NCI-H1092 (cell line): ENCODE measurements at places on chromosomes 16 and 17.
A peak's percentile ranks its signal among the peaks of the same experiment; 100 is the strongest.

GRCh38 chr17:30905742-30906100 lies 317 bp downstream of the TEFM start:
- DNase-seq, result no peak

DNA sequence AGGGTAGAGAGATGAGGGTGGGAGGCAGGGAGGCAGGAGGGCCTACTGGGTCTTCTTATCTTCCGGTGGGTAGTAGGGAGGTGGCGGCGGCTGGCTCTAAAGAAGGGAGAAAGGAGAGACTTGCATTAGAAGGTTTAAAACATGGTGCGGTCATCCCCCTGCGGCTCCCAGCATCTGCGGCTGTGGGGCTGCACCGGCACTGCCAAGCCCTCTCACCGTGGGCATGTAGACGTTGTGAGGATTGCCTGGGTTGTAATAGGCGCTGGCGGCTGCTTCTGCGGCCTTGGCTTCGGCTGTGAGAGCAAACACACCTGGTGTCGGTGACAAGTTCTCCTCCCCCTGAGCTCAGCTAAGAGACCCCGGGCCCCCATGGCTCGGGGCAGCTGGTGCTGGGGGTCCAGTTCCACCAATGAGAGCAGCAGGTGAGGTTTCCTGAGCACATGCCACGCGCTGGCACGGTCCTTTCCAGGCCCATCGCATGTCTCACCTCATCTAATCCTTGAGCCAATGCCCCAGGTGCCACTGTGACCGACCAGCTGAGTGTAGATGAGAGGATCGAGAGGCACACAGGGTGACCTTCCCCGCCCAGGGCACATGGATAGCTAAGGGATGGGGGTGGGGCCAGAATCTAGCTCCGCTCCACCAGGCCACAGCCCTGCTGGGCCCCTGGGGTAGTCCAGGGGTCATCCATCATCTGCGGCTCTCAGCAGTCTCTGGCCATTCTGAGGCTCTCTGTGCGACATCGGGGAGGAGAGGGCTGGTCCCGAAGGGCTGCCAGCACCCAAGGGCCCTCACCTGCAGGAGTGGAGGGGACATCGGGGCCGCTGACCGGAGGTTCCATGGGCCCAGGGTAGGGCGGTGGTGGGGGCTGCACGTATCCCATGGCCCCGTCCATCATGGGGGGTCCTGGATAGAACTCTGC lies 2.7 kb upstream of the UNC13D start:
- DNase-seq, result no peak

DNA sequence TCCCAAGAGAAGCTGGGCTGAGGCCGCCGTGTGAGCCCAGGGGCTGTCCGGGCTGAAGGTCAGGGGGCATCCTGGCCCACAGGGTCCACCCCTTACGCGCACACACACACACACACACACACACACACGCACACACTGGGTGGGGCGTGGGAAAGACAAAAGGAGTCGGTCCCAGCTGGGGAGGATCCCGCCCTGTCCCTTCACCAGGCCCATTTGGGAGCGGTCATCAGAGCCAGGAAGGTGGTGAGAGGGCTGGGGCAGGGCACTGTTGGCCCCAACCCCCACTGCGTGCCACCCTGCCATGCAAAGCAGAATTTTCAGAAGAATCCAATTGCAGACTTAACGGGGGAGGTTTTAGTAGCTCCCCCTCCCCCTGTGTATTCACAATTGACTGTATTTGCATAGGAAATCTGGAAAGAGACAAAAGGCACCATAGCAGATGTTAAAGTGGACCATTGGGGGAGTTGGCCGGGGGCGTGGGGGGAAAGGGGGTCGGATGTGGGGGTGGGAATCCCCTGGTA lies 11.3 kb upstream of the CD300A start:
- no peak for DNase-seq

DNA sequence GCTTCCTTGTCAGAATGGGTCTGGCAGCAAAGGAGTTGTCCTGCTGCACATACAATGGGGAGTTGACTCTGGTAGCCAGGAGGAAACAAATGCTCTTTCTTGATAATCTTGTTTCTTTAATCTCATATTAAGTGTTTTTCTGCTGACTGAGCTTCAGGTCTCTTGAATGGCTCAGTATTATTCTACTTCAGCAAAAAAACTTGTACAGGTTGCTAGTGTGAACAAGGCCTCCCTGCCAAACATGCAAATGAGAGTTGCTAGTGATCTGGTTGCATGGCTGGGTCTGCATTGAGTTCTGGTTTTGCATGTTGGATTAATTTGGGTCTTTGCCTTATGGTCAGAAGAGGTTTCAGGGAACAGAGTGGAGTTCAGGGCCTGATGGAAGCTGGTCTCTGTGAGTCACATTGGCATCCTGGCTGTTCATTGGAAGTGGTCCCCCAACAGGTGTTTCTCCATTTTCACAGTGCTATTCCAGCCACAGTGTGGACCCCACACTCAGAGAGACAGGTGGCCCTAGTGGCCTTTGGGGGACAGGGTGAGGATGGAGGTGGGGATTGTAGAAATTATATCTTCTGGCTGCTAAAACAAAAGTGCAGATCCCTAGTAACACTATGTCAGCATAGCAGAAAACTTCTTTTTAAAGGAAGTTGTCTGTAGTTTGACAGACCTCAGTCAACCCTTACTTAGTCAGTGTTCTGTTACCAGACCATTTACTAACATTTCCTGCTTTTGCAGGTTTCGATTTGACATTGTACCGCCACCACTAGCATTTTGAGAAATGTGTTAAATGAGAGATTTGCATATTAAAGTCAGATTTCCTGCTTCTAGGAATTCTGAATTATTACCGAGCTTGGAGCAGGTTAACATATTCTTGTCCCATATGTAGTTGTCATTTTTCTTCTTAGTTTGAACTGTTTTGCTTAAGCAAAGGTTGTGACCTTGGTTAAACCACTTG lies 47.1 kb downstream of the EPN2 start:
- no peak for DNase-seq

DNA sequence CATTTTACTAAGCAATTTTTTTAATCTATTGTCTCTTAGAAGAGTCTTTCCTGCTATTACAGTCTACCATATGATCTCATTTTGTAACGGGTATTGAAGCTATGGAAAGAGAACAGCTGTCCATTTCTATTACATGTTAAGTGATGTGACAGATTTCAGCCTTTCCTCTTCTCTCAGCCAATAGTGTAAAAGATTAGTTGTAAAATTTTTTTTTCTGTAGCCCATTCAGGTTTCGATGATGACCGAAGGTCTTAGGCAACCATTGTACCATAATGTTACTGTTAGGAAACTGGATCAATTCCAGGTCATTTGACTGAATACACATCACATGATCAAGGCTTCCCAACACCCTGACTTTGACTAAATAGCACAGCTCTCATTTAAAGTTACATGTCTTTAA lies 147.6 kb upstream of the HLF start:
- DNase-seq, result no peak

GRCh38 chr17:57626520-57627210 lies 118.4 kb downstream of the CCDC182 start:
- no peak for DNase-seq

DNA sequence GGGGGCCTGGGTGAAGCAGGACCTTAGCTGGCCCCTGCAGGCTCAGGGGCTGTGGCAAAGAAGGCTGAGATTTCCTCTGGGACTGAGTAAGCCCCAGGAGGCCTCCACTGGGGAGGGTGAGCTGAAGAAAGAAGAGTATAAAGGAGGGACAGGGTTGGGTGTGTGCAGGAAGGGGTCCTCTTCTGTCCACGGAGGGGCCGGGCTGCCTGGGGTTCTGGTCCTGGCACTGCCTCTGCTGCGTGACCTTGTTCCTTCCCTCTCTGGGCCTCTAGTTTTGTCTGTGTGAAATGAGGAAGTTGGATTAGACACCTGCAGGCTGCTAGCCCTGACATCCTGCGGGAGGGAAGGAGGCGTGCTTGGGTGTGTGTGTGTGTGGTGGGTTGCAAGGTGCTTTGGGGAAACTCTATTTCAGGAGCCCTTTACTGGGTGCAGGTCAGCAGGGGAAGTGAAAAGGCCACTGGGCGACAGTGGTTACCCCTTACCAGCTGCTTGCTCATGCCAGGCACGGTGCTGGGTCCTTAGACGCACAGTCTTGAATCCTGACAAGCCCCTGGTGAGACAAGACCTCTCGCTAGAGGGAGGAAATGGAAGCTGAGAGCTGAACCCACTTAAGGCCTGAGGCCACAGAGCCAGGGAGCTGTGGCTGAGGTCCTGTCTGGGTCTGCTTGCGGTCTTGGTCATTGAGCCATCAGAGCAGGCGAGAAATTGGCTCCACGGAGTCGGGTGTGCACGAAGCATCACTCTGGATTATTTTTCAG lies 60.7 kb downstream of the OR1D5 start:
- no peak for DNase-seq

DNA sequence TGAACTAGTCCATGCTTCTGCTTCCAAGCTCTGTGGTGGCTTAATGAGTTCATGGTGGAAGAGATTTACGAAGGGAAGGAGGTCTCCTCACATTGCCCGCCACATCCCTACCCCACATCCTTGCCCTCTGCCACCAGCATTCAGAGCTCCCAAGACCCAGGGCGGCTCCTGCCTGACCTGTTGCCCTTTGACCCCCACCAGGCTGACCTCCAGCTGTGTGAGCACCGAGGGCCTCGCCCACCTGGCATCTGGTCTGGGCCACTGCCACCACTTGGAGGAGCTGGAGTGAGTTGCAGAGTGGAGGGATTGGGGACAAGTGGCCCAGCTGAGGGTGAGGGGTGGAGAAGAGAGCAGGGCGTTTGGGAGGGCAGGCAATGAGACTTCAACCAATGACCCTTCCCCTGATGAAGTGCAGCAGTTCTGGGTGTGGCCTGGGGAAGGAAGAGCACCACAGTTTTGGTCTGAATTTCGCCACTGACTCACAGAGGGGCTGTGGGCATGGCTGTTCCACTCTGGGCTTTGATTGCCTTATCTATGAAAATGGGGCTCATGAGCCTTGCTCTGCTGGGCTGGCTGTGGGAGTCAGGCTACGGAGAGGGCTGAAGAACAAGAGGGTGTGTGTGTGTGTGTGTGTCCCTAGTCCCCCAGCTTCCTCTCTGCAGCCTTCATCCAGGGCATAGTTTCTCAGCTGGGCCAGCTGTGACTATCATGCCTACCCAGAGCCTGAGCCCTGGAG lies 22.6 kb upstream of the CPNE2 start:
- no peak for DNase-seq

DNA sequence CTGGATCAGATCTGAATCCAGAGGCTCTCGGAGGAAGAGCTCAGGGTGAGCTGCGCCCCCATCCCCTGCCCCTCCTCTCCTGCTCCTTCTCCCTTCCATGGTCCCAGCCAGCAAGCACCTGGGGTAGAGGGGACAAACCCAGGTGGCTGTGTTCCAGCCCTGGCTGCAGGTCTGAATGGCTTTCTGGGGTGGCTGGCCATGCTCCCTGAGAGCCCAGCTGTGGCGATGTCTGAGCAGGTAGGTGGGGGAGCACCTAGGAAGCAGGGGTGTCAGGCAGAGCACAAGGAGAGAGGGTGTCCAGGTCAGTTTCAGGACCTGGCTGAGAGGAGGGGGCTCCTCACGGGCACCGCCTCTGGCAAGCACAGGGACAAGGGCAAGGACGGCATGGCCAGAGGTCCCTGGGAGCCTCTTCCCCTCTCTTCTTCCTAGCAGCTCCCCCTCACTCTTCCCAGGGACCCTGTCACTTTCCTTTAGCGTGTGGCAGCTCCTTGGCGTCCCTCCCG lies 310.0 kb downstream of the SEC14L1 start:
- no peak for DNase-seq

DNA sequence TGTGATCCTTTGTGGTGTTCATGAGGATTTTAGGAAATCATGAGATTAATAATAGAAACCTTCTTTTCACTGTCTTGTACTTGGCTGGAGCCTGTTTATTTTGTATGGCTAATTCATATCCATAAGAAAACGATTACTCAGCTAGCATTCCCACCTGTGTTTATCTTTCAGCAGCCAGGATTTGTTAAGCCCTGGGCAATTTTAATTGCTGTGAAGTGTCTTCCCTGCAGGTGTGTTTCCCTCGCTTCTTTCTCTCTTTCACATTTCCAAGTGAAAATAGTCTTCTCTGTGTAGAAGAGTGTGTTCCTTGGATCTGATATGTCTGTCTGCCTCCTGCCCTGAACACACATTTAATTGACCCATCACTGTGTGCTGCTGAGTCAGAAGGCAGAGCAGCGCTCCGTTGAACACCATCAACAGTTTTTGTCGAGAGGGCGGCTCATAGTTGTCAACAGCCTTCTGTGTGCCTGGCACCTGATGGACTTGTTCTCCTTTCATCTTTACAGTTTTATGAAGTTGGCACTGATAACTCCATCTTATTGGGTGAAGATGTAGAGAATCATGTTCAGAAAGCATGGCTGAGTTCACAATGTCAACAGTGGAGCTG lies 83.2 kb downstream of the SPECC1 start:
- DNase-seq, result peak; percentile 31

DNA sequence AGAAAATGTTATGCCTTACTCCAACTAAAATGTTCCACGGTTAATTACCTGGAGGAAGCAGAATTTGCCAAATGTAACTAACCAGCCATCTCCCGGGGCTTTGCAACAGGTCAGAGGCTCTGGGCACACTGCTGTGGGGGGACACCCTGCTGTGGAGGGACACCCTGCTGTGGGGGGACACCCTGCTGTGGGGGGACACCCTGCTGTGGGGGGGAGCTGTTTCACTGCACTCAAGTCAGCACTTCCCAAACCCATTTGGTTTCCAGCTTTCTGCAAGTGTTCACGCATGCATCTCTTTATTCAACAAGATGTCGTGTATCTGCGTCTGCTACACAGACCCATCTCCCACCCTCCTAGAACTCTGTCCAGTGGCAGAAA lies 239.5 kb downstream of the C16orf95 start:
- DNase-seq, result no peak

DNA sequence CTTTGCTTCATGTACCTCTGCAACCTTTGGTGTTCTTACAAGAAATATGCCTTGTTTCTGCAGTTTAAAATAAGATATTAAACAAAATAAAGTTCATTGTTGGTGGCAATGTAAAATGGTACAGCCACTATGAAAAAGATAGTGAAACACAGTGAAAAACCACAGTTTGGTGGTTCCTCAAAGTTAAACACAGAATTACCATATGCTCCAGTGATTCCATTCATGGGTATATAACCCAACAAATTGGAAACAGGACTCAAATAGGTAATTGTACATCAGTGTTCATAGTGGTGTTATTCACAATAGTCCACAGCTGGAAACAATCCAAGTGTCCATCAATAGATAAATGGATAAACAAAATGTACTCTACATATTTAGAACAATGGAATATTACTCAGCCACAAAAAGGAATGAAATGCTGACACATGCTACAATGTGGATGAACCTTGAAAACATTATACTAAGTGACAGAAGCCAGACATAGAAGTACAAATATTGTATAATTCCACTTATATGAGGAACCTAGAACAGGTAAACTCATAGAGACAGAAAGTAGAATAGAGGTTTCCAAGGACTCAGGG lies 49.2 kb downstream of the CUEDC1 start:
- no peak for DNase-seq

DNA sequence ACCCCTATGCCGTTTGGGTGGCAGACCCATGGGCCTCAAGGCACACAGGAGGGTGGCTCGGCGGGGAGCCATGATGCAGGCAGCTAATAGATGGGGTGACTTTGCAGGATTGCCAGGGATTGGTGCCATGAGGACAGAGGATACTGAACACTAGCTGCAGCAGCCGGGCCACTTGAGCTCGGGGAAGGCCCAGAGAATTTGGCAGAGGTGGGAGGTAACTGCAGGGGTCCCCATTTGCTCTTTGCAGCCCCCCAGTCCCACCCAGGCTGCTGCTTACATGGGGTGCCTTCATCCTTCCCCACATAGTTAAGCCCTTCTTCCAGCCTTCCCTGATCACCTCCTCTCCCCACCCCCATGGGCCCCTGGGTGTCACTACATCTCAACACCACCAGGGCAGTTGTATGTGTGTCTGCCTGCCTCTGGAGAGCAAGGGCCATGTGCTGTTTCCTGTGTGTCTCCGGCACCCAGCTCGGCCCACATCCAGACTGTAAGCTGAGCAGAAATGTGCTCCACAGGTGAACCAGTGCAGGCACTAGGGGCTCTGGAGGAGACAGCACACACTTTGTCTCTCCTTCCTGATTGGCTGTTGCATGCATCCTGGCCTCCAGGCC lies 52.0 kb downstream of the SREBF1 start:
- DNase-seq, result no peak
